ENCODE measurements at places on chromosomes 3 and 15.
A peak's percentile ranks its signal among the peaks of the same experiment; 100 is the strongest.

DNA sequence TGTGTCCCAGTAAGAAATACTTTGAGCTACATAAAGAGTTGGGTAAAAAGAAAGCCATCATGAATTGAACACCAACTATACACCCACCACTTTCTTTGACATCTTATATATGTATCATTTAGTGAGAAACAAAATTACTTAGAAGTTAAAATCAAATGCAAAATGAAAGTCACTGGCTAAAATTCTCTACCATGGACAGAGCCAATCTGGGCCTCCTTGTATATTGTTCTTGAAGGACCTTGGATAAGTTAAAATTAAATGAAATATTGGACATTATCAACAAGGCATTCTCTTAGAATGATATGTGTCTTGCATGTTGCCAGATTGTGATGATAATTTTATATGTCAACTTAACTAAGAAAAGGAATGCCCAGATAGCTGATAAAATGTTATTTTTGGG is 64.2 kb upstream of the CHL1 start:
- DNase-seq: no peak

GRCh38 chr3:139518926-139519842 is 20.4 kb downstream of the RBP1 start:
- DNase-seq: no peak

- DNase-seq: no peak
These were observed 7.7 kb upstream of the FGD5 start for GRCh38 chr3:14810801-14811661.

- DNase-seq: no peak
These were observed 51.7 kb upstream of the COL8A1 start for GRCh38 chr3:99586701-99587100.

GRCh38 chr3:100197876-100198275 is 62.9 kb upstream of the TBC1D23 start:
- DNase-seq: no peak

- DNase-seq: no peak
These were observed 11.7 kb downstream of the RASGRF1 start for GRCh38 chr15:79078763-79079410.

DNA sequence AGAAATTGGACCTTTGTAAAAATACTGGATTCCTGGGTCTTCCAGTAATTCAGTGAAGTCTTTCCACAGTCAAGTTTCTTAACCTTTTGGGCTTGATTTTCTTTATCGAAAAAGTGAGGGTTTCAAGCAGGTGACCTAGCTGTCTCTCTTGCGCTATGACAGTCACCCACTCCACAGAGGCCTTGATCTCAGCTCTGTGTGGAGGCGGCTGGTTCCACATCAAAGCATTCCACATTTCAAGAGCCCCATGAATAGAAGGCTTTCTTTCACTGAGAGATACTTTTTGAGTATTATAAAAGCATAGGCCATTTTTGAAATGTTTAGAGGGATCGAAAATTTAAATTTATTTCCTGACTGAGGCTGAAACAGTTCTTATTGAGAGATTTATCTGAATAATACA is 43.9 kb downstream of the GABRA5 start:
- no peak for DNase-seq

DNA sequence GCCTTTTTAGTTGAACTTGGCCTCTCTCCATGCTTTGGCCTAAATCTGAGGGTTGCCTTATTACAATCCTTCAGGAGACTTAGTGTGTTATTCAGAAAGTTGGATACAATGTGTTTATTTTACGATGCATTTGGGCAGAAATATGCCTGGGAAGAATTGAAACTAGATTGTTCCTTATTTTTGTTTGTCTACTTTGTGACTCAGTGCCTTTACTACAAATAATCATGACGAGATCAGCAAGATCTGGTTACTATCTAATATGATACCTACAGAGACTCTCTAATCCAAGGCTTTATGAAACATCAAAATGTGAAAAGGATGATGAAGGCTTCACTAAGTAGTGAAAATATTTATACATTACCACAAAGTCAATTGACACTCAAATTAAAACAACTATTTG is 82.2 kb downstream of the RBMS3 start:
- no peak for DNase-seq

GRCh38 chr3:129502641-129503408 is 25.6 kb upstream of the RHO start:
- no peak for DNase-seq

DNA sequence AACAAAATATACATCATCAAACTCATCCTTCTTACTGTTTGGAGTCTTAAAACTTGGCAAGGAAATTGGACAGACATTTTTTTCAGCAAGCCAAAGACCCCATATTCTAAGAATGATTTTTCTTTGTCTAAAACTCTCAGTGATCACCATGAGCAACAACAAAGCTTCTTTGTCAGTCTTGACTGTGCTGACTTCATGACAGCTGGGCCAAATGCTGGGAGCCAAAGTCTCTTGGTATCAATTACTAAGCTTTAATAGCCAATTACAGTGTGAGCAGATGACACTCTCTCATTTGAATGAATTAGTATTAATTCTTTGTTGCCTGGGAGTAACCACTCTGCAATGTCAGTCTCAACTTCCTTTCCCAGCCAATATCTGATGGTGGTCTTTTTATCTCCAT is 48.1 kb upstream of the GK5 start:
- no peak for DNase-seq

GRCh38 chr3:24220859-24221657 is 273.6 kb downstream of the THRB start:
- DNase-seq: no peak

DNA sequence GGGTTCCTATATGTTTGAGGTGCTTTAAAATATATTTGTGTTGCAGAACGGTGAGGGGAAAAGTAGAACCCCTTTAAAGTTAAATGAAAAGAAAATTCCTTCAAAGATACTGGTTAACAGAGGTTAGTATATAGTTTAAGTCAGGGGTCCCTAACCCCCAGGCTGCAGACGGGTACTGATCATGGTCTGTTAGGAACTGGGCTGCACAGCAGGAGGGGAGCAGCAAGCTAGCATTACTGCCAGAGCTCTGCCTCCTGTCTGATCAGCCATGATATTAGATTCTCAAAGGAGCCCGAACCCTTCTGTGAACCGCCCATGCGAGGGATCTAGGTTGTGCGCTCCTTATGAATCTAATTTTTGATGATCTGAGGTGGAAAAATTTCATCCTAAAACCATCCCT is 37.5 kb upstream of the RFX7 start:
- DNase-seq: no peak

- no peak for DNase-seq
These were observed 61.6 kb downstream of the OTOL1 start for GRCh38 chr3:161558236-161558635.

DNA sequence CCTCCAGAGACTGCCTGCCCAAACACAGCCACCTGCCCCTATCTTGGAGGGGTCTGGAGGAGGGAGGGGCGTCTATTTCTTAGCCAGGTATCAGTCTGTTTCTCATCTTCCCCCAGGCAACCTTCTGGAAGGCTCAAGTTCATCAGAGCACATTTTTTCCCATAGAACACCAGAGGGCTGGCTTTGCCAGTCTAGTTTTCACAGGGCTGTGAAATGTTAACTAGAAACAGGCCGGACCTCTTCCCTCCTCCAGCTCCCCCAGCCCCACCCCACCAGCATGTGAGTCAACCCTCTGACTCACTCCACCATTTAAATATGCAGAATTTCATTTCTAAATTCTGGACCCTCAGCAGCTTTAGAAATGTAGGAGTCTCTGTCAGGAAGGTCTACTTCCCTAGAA is 66.9 kb downstream of the SLCO2A1 start:
- DNase-seq: no peak

- DNase-seq: no peak
These were observed 60.9 kb downstream of the TLNRD1 start for GRCh38 chr15:81061490-81062253.

GRCh38 chr3:40871394-40871793 is 327.9 kb upstream of the CTNNB1 start:
- DNase-seq: no peak

- DNase-seq: no peak
These were observed 178.5 kb downstream of the FNDC3B start for GRCh38 chr3:172217877-172218276.

DNA sequence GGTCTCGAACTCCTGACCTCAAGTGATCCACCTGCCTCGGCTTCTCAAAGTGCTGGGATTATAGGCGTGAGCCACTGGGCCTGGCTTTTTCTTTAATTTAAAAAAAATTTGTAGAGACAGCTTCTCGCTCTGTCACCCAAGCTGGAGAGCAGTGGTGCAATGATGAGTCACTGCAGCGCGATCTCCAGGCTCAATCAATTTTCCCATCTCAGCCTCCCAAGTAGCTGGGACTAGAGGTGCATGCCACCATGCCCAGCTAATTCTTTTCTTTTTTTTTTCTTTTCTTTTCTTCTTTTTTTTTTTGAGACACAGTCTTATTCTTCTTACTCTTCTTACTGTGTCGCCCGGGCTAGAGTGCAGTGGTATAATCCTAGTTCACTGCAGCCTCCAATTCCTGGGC is 19.8 kb downstream of the TUBGCP4 start:
- no peak for DNase-seq

DNA sequence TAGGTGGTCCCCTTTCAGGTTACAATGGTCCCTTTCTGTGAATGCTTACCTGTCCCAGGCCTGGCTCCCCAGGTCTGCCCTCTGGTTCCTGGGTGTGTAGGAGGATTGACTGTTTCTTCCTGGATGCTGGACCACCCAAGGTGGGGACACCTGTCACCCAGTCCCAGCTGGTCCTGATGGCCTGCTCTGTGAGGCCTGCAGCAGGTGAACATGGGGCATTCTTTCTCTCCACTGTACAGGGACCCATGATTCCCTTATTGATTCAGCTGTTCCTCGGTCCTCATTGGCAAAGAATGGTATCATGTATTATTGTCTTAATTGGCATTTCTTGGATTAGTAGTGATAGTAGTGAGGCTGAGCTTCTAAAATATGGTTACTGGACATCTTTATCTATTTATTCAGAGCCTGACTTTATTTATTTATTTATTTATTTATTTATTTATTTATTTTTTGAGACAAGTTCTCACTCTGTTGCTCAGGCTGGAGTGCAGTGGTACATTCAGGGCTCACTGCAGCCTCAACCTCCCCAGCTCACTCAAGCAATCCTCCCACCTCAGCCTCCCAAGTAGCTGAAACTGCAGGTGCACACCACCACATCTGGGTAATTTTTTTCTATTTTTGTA is 8.8 kb upstream of the DNAJA4 start:
- no peak for DNase-seq

DNA sequence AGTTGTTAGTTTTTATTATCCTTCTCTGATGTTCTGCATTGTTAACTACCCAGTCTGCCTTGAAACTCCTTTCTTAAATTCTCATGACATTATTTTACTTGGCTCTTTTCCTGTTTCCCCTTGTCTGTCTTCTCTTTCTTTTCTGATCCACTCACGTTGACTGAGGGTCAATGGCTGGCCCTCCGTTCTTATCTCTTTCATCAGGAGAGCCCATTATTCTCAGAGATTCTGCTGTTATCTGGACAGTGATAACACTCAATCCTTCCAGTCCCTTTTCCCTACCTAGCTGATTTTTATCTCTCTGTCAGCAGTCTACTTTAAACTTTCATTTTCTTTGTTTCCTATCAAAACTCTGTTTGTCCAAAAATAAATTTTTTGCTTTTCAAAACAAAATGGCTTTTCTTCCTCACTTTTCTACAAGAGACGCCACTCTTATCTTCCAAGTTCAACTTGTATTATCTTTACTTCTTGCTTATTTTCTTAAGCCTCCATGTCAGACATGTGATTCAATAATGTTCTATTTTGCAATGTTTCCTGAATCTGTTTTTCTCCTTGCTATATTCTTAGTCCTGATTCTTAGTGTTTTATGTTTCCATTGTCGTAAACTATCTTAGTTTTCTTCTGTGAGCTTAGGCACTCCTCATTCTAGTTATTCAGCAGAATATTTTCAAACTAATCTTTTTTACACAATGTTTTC is 120.2 kb downstream of the NEDD4 start:
- DNase-seq: no peak

GRCh38 chr3:138670407-138670806 is 61.8 kb downstream of the FAIM start:
- no peak for DNase-seq

DNA sequence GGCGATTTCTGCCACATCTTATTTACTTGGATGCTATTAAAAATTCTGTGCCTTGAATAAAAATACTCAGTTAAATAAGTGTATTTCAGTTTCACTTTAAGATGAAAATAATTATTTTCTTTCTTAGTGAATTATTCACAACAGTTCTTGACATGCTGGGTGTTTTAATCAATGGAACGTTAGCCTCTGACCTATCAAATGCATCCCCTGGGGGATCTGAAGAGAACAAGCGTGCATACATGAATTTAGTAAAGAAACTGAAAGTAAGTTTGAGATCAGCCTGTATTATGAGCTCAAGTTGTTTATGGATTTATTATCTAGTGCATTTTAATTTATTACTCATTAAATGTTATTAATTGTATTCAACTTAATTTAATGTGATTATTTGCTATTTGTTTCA is 597 bp downstream of the P2RY12 start:
- DNase-seq: no peak

DNA sequence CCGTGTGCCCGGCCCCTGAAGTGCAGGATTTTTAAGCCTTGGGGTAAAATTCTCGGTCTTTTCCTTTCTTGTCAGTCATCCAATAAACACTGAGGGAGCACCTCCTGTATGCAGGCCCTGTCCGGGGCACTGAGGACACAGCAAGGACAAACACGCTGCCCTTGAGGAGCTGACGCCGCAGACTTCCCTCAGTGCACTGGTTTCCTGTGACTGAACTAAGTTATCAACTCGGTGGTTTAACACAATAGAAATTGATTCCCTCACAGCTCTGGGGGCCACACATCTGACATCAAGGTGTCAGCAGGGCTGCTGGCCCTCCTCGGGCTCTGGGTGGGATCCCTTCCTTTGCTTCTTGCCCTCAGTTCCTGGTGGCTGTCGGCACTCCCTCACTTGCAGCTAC is 65.1 kb downstream of the ZNF445 start:
- no peak for DNase-seq

DNA sequence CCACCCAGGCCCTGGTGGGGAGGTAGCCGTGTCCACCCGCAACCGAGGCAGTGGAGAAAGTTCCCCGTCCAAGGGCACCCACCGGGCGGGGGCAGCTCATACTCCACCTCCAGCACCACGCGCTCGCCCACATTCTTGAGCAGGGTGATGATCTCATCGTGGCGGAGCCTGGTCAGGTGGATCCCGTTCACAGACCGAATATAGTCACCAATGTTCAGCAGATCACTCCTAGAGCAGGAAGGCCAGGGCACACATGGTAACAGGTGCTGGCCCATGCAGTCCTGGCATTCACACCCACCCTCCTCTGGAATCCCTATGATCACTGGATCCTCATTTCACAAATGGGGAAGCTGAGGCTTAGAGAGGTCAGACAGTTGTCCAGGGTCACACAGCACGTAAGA is 15.8 kb downstream of the GRIP2 start:
- DNase-seq: no peak

- DNase-seq: no peak
These were observed 276.0 kb downstream of the SV2B start for GRCh38 chr15:91376038-91376437.

- peak; percentile 97 for DNase-seq
These were observed 903 bp downstream of the SLC25A38 start for GRCh38 chr3:39383881-39384664.
